ENCODE measurements at places on chromosomes 5 and 9.

DNA sequence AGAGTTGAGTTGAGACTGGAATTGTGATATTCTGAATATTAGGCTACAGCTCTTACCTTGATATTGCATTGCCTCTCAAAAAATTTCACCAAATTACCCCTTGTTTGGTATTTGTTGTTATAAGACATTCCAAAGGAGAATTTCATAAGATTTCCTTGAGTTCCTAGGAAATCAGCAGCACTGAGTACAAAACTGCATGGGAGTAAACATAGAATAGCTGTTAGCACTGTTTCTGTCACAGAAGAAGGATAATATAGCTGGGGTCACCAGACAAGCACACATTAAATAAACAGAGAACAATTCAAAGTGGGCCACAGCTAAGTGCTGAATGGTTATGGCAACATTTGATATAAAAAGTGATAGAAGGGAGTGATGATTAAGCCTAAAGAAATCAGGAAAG is 724.3 kb downstream of the PRELID2 start:
- DNase-seq = no peak

DNA sequence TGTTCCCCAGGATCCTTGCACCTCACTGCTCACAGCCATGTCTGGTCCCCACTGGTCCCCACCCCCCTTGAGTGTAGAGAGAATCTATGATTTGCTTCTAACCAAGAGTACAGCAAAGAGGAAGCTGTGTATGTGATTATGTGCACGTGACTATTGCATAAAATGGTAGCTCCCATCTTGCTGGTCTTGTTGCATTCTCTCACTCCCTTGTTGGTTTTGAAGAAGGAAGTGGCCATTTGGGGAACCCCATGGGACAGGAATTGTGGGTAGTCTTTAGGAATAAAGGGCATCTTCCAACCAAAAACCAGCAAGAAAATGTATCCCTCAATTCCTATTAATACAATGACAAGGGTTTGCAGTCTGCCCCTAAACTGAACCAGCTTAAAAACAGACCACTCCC is 5.2 kb upstream of the FCN2 start:
- no peak for DNase-seq

- DNase-seq = no peak
These were observed 191.4 kb downstream of the TMEM167A start for GRCh38 chr5:82885627-82886389.

- DNase-seq = no peak
These were observed 45.7 kb downstream of the FTMT start for GRCh38 chr5:121897341-121897740.

GRCh38 chr5:135018457-135018856 is 15.6 kb downstream of the PITX1 start:
- no peak for DNase-seq

All from CD4-positive, alpha-beta T cell treated with Interleukin-10 for 1 hour (primary cell).